ENCODE measurements at places on chromosomes 7 and 10. TPM values are rescaled to one million over a fixed set of nuclear protein-coding genes. Genes with fewer than 3 reads are reported as not detected.
A peak's percentile ranks its signal among the peaks of the same experiment; 100 is the strongest.

DNA sequence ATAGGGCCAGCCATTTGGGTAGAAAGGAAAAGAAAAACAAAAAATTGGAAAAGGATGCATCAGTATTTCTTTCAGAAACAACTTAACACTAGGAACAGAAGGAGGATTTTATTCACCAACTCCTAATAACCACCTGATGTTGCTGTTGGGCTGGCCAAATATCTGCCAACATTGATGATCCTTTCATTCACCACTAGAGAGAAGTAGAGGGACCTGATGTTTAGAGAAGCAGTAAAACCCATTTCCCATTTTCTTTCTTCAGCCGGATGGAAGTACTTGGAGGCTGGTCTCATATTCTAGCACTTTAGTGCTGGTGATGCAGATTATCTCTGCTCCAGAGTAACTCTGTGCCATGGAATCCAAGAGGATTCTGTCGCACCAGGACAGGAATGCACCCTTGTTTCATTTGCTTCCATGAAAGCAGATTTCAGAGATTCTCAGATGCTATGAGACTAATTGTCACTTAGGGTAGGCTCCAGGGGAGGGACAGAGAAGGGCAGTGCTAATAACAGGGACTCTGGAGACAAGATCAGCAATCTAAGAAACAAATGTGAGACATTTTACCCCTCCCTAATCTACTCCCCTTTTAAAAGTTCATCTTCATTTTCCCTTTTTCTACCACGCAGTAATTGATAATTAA lies 3.1 kb downstream of the KLLN start:
- no peak for DNase-seq

- no peak for DNase-seq
These were observed 20.9 kb downstream of the GPR146 start for GRCh38 chr7:1065263-1065584.

DNA sequence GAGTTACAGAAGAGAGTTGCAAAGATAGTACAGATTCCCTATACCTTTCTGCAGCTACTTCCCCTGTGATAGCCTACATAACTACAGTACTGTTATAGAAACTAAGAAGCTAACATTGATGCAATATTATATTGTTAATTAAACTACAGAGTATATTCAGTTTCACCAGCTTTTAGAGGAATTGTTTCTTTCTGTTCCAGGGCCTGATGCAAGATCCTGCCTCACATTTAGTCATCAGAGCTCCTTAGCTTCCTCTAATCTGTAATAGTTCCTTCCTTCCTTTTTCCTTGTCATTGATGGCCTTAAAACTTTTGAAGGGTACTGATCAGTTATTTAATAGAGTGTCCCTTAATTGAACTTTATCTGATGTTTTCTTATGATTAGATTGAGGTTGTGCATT lies 56.8 kb downstream of the SDHAF3 start:
- DNase-seq = no peak

DNA sequence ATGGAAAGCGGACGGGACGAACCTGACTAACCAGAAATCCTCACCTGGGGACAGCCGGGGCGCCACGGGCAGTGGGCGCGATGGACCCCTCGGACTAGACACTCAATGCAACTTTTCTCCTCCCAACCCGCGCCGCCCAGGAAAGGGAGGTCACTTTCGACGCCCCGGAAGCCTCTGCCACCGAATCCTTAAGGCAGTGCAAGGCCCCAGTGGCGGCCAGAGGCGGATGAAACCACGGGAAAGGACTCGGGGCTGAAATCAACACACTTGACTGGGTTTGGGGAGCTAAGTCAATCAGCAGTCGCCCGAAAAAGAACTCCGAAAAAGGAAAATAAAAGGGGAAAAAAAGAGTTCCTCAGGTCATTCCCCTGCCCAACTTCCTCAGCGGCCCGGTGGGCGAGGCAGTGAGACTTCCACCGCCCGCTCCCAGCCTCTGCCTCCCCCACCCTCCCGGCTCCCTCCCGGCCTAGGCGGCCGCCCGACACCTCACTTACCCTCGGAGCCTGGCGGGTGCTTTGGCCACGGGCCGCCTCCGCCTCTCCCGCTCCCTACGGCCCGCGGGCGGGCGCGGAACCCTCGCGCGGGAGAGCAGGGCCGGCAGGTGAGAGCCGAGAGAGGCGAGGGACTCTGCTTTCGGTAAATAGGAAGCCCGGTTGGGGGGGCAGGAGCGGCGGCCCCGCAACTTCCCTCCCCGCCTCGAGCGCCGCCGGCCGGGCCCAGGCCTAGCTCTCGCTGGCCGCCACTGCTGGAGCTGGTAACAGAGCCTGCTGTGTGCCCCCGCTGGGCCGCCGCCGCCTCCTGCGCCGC lies 518 bp downstream of the WAPL start:
- peak; percentile 37 for DNase-seq

Gene CTTNBP2
- total RNA-seq = 2.4 TPM

GRCh38 chr10:84783386-84783785 lies 455.0 kb downstream of the CCSER2 start:
- peak; percentile 41 for DNase-seq

DNA sequence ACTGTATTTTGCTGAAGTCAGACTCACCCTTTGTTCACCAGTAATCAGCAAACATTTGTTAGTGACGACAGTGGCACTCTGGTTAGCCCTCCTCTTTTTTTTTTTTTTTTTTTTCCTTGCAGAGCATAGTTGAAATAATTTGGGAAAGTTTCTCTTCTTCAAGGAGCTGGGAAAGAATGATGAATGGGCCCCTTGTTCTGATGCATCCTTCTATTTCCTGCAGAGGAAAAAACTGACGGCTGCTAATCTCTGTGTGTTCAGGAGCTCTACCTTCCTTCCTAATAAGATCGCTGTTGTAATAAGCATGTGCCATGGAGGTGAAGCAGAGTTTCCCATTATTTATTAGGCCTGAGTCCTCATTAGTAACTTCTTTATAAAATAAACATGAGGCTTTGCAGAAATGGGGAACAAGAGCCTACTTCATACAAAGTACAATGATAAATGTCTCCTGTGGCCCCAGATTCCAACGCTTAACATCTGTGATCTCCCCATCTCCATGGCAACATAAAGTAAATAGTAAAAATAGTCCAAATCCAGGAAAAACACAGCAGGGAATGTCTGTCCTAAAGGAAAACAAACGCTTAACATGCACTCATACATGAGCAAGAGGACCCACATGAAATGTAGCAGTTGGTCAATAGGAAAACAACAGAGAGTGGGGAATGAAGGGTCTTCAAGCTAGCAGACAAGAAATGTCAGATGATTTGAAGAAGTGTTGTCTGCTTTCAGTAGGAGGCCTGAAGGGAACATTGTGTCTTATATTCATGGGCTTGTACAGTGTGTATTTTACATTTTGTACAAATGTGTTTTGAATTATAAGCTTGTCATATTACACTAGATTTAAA lies 59.1 kb upstream of the CALD1 start:
- no peak for DNase-seq

Gene RNF148
- total RNA-seq = 0.76 TPM

- DNase-seq = no peak
These were observed 50.0 kb downstream of the MGMT start for GRCh38 chr10:129516846-129517679.

Gene FAM180A
- total RNA-seq = not detected

- no peak for DNase-seq
These were observed 39.4 kb downstream of the ZCCHC24 start for GRCh38 chr10:79405995-79406515.

Gene NKX1-2
- not detected for total RNA-seq

DNA sequence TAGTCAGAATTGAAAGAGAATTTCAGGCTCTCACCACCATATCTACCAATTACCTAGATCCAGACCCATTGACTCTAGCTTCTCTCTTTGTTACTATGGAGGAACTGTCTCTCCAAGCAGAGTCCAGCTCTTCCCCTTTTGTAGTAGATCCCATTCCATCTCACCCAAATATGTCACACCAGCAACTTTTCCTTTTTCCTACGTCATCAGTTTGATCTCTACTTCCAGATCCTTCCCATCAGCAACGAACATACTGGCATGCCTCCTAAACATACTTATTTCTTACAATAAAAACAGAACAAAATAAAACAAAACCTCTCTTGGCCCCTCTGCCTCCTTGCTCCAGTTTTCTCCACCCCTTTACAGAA lies 5.9 kb upstream of the CALU start:
- DNase-seq = no peak

DNA sequence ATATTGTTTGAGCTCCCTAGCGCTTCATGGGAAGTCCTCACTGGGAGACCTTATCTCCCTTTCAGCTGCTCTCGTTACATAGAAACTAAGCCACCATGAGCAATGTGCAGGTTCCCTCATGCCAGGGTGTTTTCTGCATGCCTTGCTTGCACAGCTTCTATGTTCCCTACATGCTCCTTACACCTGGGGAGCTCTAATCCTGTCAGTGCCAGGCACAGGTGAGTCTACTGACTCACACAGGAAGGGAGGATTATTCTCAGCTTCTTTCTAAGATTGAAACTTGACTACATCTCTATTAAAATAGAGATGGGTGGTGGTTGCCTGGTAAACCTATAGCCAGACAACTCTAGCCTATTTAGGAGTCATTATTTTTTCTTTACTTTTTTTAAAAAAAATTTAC lies 375.7 kb upstream of the CDC14C start:
- no peak for DNase-seq

DNA sequence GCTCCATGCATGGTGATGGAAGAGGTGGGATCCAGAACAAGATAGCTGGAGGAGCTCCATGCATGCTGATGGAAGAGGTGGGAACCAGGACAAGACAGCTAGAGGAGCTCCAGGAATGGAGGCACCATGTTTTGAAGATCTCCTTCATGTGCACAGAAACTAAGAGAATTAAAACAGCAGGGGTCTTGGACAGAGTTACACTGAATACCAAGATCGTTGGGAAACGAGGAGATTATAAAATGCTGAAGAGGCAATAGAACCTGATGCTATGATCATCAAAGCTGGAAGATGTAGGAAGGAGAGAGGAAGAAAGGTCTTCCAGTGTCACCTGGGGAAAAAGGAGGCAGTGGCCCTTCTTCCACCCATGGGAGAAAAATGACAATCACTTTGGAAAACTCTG lies 193.6 kb upstream of the PFKP start:
- DNase-seq = no peak

DNA sequence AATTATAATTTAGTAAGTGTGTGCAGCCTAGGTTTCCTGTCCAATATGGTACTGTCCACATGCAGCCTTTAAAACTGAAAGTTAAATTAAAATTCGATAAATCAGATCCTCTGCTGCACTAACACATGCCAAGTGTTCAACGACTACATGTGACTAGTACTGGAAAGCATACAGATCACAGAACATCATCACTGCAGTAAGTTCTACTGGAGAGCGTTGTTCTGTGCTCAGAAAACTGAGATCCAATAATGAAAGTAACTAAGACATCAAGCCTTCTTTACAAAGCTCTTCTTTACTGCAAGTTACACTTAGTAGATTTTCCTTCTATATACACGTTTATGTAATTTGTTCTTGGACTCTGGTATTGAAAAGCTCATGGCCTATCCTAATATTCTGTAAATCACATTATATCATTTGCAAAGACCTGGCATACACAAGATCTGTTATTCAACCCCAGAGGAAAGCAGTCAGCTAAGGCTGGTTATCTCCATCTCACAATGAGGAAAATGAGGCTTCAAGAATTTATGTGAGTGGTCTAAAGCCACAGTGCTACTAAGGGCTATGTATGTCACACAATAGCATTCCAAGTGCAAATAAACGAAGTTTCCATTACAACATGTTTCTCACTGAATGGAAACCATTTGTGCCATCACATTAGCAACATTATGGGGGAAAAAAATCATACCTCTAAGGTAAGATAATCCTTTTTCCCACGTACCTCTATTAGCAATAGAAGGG lies 77.6 kb downstream of the VPS41 start:
- peak; percentile 15 for DNase-seq

Gene FAM131B
- total RNA-seq = 0.19 TPM

DNA sequence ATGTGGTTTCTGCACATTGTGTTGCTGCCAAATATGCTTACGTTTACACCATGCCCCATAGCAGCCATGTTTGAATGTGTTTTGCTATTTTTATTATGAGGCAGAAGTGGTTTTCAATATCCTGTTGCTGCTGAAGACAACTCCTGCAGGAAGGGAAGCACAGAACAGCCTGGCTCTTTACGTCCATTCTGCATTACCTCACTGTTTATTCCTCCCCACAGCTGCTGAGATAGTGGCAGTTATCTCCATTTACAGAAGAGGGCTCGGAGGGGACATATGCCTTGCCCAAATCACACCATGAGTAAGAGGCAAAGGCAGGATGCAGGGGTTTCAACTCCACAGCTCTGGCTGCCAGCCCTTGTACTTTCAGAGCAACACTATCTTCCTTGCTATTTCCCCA lies 35.3 kb downstream of the PLPP4 start:
- DNase-seq = no peak

- no peak for DNase-seq
These were observed 164.0 kb upstream of the NRP1 start for GRCh38 chr10:33498391-33498891.

DNA sequence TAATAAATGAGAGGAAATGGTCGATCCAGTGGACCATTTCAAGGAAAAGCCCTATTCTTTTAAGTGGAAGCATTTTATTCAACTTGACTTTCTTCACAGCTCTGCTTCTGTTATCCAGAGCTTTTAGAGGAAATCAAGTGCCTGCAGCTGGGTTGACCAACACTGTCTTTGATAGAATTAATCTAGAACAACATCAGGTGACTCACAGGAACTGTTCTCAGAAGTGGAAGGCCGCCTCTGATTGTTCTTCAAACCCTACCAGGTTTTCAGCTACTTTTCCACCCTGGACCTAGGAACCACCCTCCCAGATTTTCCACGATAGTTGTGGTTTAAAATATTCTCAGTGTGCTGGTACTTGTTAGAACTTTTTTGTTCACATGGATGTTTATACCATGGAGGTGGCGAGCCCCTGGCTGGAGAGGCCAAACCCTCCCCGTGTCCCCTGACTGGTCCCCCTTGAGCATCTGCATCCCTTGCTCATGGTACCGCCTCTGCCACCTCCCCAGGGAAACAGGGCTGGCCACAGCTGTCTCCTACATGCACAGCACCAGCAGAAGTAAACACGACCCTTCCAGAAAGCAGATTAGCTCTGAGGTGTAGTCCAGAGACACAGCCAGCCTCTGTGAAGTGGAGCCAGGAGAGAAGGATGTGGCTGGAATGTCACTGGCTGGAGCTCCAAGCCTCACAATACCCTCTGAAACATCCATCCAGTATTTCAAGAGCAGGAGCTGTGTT lies 293.3 kb downstream of the USP6NL start:
- no peak for DNase-seq

Gene JAKMIP3
- 0.05 TPM for total RNA-seq

DNA sequence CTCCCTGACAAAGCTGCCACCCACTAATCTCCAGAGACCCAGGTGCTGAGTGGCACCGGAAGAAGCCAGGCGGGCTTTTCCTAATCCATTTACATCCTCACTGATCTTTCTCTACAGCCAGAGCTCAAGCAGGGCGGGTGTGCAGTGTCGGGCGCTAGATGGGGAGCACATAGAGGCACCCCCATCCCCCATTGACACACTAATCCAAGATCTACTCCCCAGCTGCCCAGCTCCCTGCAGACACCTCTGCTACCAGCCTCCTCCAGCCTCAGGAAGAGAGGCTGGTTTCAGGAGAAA lies 22.2 kb downstream of the FRMPD2 start:
- no peak for DNase-seq

DNA sequence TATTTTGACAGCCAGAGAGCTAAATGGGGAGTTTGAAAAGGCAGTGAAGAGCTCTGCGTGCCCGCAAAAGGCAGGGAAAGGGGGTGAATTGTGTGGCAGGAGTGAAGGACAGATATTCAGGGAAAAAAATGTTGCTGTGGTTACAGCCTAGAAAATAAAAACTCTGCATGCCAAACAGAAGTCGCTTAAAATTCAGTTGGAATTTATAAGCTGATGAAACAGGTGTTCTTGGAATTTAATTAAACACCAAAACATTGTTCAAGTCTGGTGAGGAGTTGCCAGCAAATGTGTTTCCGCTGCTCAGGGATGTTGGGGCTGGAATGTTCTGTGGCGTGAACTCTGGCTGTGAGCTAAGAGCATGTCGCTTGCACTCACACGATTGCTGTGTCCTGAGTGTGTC lies 169.3 kb downstream of the ADRA2A start:
- no peak for DNase-seq

Measured in Calu3 (cell line).